ENCODE measurements at places on chromosomes 11 and 22.

GRCh38 chr11:96329419-96329818 lies 13.6 kb downstream of the MAML2 start:
- no peak for DNase-seq

- peak; percentile 32 for DNase-seq
Measured at GRCh38 chr11:73295241-73295995, 12.7 kb upstream of the ARHGEF17 start.

- DNase-seq, result no peak
Measured at GRCh38 chr11:121683791-121684190, 231.0 kb upstream of the SORL1-AS1 start.

GRCh38 chr11:43979571-43980219 lies 37.3 kb downstream of the C11orf96 start:
- no peak for DNase-seq

- no peak for DNase-seq
Measured at GRCh38 chr11:65132238-65132987, 1.9 kb downstream of the SYVN1 start.

GRCh38 chr11:94516725-94517124 lies 4.5 kb downstream of the C11orf97 start:
- no peak for DNase-seq

DNA sequence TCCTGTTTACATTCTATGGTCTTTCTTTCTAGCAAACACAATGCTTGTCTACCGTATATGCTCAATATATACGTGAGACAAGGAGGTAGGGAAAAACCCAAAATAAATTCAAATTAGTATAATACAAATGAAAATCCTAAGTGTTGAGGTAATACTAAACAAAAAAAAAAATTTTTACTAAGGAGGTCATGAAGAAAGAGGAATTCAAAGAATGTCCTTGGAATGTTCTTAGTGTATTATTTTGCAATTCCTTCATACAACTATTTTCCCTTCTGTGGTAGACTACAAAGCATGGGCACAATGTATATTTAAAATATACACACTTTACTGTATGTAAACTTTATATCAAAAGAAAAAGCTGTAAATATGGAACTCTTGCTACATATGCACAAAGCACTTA lies 36.4 kb downstream of the PIK3C2A start:
- DNase-seq, result no peak
